Fibroblast of villous mesenchyme (primary cell): ENCODE measurements at places on chromosomes 6 and 20.

DNA sequence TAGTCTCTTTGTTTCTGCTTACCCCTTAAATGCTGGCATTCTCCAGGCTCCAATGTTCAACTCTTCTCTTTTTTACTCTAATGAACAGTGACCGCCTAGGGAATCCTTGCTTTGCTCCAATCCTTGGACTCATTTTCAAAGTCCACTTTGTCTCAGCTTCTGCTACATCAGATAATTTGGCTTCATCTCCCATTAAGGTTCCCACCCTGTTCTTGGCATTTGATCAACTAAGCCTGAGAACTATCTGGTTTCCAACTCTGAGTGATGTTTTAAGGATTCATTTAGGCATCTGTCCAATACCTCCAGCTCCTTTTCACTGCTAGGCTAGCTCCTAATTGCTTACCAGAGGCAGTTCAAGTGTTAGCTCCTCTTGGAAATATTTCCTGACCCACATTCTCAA, 64.9 kb downstream of the ME1 start:
- DNase-seq, result peak; percentile 69

GRCh38 chr20:50594591-50595432, 84.6 kb downstream of the PTPN1 start:
- no peak for DNase-seq

GRCh38 chr20:44106615-44107014, 80.4 kb downstream of the JPH2 start:
- no peak for DNase-seq

GRCh38 chr20:16261733-16262273, 311.4 kb downstream of the KIF16B start:
- no peak for DNase-seq

GRCh38 chr20:33945391-33946081, 48.2 kb upstream of the RALY start:
- peak; percentile 62 for DNase-seq

- no peak for DNase-seq
Measured at GRCh38 chr6:165109011-165109410, 200.4 kb downstream of the C6orf118 start.

DNA sequence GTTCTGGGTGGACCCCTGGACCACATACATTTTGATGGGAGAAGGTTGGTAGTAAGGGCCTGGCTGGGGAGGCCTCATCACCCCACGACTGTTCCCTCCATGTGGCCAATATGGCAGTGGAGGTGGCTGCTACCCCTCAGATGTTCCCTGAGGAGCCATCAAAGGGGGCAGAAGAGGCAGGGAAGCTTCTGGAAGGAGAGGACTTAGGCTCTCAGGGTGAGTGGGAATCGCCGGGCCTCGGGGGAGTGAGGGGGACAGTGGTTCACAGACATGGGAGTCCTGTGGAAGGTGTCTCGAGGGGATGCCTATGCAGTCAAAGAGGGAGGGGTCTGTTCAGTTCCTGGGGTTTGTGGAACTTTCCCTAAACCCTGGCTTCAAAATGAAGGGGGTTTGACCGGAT, 32.9 kb upstream of the FRMD1 start:
- no peak for DNase-seq

- no peak for DNase-seq
Measured at GRCh38 chr6:20718705-20719653, 184.7 kb downstream of the CDKAL1 start.

DNA sequence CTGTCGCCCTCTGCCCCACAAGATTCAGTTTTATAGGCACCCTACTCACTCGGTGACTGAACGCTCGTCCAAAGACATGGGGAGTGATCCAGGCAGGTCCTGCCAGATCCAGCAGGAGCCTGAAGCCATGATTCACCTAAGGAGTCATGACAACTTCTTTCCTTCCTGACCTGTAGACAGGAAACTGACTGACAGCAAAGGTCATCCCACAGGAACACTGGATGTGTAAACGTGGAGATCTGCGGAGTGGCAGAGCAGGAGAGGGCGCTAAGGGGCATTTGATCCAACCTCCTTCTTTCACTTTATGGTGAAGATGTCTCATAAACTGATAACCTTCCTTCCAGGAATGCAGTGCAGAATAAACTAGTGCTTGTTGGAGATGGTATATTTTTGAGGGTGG, 192.2 kb downstream of the GJA10 start:
- peak; percentile 14 for DNase-seq

DNA sequence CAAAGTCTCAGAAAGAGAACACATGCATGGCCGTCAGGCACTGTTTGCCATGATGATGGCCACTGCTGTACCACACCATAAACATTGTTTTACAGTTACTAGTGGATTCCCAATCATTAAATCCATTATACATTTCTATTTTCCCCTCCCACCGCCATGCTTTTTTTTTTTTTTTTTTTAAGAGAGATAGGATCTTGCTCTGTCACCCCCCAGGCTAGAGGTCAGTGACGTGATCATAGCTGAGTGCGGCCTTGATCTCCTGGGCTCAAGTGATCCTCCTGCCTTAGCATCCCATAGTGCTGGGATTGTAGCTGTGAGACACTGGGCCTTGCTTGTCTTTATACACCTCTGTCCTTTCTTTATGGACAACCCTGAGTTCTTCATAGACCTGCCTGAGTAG, 4.3 kb upstream of the BTN3A3 start:
- DNase-seq, result no peak

DNA sequence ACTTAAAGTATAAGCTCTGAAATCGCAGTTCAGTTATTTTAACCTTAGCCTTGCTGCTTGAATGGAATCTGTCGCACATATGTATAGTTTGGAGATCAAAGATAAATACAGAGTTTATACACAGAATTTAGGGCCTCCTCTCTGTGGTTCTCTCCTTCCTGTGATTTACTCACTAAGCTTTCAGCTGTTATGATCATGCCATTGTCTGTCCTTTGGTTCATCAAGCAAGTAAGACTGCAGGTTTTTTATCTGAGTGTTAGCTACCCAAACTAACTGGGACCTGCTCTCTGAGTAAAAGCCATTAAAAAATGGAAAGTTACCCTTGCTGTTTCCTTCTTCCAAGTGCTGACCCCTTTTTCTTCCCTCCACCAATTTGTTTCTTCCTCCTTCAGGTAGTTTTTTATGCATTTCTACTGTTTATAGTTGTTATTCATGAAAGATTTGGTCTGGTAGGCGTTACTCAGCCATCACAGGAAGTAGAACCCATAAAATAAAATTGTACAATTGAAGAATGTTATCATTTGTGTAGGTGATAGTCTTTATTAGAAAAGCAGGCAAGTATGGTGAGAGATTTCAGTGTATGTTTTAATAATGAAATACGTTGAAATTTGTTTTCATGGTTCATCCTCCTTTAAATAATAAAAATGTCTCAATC, 33.7 kb upstream of the SUMO4 start:
- DNase-seq, result no peak

DNA sequence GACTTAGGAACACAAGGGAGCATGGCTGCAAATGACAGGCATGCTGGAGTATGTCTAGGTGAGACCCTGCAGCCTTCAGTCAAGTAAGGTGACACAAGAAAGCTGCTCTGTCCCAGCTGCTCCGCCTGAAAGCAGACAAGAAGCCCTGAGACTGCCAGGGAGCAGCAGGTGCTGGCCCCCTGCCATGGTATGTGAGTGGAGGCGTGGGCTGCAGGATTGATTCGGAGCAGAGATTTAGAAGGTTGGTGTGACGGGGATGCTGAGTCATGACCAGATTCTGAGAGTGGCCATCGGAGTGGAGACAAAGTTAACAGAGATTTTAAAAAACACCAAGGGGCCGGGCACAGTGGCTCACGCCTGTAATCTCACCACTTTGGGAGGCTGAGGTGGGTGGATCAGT, 17.8 kb downstream of the LRP11 start:
- DNase-seq, result peak; percentile 79

DNA sequence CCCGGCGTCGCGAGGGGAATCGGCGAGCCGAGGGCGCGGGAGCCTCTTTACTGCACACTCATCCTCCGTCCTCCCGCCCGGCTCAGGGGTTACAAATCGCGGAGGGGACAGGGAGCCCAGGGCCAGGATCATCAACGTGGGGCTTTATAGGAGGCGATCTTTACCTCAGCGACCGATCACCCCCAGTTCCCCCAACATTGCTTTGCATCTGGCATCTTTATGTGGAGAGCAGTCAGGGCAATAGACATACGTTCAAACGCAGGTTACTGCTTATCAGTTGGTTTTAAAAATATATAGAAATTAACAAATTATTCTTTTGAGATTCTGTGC, 634 bp downstream of the HSF2 start:
- peak; percentile 11 for DNase-seq

- no peak for DNase-seq
Measured at GRCh38 chr20:44656448-44656847, 4.9 kb upstream of the ADA start.

- DNase-seq, result no peak
Measured at GRCh38 chr6:22666586-22666985, 97.2 kb downstream of the HDGFL1 start.

DNA sequence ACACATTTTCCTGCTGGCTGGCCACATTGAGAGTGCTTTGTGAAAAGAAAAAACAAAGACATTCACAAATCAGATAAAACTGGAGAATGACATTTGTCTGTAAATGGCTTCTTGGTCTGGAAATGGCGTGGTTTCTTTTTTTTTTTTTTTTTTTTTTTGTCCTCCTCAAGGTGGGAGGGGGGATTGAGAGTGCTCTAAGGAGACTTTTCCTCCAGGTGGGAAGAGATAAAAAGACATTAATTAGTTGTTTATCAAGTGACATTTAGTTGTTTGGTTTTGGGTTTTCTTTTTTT, 40.4 kb downstream of the GNAS start:
- no peak for DNase-seq

DNA sequence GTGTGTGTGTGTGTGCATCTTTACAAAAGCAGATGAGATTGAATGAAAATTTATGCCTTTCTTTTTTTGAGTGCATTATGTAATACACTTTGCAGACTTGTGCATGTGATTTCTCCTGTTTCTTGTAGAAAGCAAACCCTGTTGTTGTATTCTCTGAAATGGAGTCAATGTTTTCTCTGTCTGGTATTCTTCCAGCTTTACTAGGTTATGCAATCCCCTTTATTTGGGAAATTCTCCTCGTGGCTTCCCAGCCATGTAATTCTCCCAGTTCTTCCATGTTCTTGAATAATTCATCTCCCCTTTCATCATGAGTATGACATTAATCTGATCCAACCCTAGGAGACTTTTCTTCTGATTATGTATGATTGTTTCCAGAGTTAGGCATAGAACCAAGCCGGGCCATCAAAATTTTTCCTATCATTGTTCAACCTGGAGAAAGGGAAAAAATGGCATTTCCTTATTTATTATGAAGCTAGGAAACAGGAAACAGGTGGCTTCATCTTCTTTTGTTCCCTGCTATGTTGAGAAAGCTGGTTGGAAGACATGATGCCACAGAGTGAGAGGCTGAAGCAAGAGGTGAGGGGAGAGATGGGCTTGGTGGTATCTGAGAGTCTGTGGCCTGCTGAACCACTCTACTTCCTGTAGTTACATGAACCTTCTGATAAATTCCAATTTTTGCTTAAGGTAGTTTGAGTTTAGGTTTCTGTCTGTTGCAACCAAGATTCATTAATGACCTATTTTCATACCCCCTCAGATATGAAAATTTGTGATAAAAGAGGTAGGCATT, 68.8 kb downstream of the PRL start:
- DNase-seq, result peak; percentile 31

DNA sequence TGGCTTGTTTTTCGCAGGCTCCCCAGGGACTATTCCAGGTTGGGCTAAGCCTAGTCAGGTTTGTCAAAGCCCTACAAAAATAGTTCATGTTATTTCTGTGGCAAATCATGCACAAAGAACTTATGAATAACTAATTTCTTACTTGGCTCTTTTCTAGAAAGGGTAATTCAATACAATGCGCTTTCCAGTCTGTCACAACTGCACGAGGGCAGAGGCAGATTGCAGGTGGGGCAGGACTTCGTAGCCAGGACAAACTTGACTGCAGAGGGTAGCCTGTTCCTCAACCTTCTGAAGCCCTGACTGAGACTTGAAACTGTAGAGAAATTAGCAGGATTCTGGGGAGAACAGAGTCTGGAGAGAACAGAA, 253.5 kb downstream of the QKI start:
- DNase-seq, result no peak

DNA sequence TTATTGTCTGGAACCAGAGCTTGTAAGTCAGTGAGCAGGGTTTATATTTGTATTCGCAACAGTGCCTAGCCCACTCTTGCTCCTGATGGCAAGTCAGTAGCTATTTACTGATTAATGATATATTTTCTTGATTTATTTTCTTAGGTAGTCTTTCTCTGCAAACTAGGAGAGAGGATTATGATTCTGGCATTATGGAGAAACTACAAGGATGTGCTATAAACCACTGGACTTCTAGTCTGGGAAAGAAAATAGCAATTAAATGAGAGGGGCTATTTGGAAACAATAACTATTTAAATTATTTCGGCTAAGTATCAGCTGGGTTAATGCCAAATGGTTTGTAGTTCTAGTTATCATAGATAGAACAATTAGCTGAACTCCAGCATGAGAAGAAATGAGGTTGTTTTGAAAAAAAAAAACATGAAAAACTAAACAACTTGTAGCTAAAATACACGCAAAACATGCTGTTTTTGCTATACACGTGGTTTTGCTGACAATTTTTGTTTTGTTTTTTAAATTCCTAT, 304.9 kb upstream of the TCF21 start:
- no peak for DNase-seq

DNA sequence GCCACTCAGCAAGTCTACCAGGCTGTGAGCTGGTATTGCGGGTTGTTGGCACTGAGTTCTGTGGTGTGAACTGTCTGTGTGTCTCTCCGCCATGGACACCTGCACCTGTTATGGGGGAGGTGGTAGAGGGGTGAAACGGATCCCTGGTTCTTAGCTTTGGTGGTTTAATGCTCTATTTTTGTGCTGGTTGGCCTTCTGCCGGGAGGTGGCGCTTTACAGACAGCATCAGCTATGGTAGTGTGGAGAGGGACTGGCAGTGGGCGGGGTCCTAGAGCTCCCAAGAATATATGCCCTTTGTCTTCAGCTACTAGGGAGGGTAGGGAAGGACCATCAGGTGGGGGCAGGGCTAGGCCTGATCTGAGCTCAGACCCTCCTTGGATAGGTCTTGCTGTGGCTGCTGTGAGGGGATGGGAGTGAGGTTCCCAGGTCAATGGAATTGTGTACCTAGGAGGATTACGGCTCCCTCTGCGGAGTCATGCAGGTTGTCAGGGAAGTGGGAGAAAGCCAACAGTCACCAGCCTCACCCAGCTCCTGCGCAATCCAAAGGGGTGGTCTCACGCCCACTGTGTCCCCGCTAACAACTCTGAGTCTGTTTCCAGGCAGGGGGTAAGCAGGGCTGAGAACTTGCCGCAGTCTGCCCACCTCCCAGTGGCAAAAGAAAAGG, 154.3 kb downstream of the CCDC170 start:
- no peak for DNase-seq

- peak; percentile 91 for DNase-seq
Measured at GRCh38 chr6:155314773-155315515, 660 bp upstream of the TFB1M start.

GRCh38 chr20:18778690-18779392, 34.7 kb upstream of the SCP2D1 start:
- DNase-seq, result no peak

GRCh38 chr6:3294921-3295871, 36.4 kb downstream of the PSMG4 start:
- no peak for DNase-seq
